ENCODE measurements at places on chromosomes 4 and X.

DNA sequence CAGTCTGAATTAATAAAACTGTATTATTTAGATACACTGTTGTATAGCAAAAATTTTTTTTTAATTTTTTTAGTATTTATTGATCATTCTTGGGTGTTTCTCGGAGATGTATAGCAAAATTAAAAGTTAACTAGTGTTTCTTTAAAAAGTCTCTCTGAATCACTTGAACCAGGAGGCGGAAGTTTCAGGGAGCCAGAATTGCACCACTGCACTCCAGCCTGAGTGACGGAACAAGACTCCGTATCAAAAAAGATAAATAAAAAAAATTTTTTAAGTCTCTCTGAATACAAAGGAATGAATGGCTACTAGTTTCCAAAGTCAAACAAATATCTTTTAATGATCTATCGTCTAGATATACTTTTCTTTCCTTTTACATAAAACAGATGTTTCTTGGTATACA lies 64.4 kb downstream of the ELF2 start:
- DNase-seq, result no peak

- DNase-seq, result no peak
These were observed 136.1 kb downstream of the C4orf33 start for GRCh38 chr4:129231945-129232588.

DNA sequence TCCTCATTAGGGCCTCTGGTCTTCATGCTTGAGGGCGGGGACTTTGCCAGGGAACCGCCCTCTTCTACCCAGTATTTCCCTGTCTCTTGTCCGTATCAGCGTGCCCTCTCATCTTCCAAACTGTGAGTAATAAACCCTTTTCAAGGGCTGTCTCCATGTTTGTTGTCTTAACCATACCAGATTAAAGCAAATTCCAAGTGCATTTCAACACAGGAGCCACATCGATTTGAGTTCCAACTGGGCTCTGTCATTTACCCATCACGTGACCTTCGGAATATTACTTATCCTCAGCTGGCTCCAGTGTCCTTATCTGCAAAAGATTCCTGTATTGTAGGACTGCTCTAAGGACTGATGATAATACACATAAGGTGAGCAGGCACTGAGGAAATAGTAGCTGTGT lies 6.4 kb upstream of the PHEX start:
- no peak for DNase-seq

GRCh38 chr4:181950372-181951127 lies 292.7 kb upstream of the TENM3 start:
- DNase-seq, result no peak

GRCh38 chrX:129754056-129755024 lies 15.6 kb downstream of the XPNPEP2 start:
- DNase-seq, result no peak

- no peak for DNase-seq
These were observed 14.5 kb upstream of the LDB2 start for GRCh38 chr4:16912896-16913295.

GRCh38 chr4:176611951-176612350 lies 180.8 kb downstream of the VEGFC start:
- no peak for DNase-seq

- no peak for DNase-seq
These were observed 106.3 kb upstream of the TNIP3 start for GRCh38 chr4:121270389-121270788.

GRCh38 chr4:52329894-52330293 lies 278.8 kb downstream of the SPATA18 start:
- DNase-seq, result no peak

DNA sequence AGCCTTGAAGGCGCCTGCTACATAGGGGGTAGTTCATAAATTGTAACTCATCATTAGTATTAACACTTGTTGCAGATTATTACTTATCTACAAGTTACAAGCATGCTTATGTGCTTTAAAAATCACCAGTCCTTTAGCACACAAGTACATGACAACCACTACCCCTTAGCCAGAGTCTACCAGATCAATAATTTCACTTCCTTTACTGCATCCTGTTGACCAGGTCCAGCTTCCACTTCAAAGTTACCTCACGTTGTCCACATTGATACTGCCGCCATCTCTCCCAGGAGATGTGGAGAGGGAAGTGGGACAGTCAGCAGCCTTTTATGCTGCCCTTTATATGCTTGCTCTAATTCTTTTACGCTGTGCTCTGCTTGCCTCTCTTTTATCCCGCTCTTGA lies 231.3 kb upstream of the CXXC4 start:
- DNase-seq, result no peak

- DNase-seq, result no peak
These were observed 130.9 kb upstream of the GABRG1 start for GRCh38 chr4:46254788-46255187.

GRCh38 chrX:115332832-115333231 lies 43.3 kb downstream of the LUZP4 start:
- DNase-seq, result no peak

DNA sequence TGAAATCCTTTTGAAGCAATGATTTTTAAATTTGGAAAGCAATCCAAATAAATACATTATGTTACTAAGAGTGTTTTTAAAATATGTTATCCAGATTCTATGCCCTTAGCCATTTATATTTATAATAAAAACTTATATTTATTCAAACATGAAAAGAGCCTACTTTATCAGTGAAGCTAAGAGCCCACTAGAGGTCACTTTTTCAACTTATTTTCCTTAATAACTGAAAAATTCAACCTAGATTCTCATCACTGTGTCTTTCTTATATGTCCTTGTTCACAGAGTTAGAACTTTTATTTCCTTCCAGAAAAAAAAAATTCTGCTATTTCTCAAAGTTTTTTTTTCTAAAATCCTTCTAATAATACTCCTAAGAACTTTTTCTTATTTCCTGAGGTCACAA lies 23.9 kb downstream of the PRDM8 start:
- no peak for DNase-seq

DNA sequence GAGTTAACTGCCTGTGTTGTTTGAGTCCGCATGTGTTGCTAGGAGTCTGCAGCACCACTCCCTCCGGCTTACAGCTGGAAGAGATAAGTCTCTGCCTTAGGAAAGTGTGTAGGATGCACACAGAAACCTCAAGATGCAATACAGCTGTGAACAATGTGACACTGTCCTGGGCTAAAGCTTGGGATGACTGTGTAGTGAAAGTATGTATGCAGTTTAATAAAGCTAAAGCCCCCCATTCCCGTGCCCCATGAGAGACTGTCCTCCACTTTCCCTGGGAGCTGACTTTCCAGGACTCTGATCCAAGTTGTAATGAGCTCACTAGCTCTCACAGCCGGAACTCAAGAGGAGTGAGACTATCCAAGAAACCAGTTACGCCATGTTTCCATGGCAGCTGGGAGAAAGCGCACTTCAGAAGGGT lies 156.6 kb upstream of the FTHL17 start:
- no peak for DNase-seq

DNA sequence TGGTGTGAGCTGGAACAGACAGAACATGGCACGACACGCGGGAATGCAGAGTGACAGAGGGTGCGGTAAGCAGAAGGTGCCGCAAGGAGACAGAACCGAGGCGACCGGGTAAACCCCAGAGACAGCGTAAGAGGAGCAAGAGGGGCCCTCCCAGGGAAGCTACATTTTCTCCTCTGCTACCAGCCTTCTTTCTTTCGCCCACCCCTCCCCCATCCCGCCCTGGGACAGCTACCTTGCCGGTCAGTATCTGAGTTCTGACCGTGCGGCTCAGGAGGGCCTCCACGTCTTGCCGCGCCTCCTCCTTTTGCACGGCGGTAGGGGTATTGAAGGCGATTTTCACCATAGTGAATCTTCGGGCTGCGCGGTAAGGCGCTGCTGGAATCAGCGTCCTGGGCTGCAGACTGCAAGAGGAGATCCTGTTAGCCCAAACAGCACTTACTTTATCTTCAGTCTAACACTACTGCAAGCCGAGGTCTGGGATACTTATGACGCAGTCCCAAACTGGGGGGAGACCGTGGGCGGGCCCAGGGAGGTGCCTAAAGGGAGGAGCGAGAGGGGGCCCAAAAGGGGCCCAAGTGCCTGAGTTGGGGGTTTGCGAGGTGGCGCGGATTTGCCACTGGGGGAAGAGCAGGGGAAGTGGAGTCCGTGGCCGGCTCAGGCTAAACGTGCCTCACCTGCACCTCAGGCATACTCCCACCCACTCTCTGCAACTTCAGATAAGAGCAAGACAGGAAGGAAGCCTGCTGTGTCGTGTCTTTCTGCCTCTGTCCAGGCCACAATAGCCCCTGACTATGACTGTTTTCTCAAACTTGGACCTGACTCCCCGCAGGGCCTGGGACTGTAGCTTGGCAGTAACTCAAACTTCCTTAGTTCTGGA lies at the start of gene ITM2A:
Gene ITM2A, minus strand, starts transcription at position 462 of the 877 bp plus-strand sequence. Its CDS starts 119 bp downstream, at position 343.
- peak; percentile 75 for DNase-seq

DNA sequence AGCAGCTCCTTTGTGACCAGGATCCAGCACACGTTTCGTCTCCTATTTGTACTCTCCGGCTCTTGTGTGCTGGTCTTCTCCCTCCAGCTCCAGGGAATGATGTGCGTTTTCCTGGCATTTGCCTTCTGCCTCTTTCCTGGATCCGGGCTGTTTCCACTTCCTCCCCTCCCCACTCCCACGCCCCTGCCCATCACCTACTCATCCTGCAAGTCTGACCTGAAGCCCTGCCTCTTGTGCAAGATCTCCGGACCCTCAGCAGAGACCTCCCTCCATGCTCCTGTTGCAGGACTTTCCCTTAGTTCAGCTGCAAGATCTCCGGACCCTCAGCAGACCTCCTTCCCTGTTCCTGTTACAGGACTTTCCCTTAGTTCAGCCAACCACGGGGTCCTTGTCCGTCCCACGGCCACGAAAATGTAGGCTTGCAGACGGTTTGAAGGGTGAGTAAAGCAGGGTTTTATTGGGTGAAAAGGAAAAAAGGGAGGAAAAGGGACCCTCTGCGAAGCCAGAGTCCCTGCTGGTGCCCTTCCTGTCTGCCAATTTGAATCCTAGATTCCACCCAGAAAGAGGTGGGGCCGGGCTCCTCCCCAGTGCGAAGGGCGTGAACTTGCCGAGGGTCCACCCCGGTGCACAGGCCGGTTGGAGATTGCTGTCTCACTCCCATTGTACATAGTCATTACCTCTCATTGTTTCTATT lies 74.4 kb upstream of the IRF2 start:
- DNase-seq, result no peak

DNA sequence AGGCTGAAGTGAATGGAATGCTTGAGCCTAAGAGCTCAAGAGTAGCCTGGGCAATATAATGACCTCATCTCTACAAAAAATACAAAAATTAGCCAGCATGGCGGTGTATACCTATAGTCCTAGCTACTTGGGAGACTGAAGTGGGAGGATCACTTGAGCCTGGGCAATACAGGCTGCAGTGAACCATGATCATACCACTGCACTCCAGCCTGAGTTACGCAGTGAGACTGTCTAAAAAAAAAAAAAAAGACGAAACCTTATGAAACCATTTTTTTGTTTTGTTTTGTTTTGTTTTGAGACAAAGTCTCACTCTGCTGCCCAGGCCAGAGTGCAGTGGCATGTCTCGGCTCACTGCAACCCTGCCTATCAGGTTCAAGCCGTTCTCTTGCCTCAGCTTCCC lies 36.9 kb downstream of the TLR10 start:
- DNase-seq, result no peak

DNA sequence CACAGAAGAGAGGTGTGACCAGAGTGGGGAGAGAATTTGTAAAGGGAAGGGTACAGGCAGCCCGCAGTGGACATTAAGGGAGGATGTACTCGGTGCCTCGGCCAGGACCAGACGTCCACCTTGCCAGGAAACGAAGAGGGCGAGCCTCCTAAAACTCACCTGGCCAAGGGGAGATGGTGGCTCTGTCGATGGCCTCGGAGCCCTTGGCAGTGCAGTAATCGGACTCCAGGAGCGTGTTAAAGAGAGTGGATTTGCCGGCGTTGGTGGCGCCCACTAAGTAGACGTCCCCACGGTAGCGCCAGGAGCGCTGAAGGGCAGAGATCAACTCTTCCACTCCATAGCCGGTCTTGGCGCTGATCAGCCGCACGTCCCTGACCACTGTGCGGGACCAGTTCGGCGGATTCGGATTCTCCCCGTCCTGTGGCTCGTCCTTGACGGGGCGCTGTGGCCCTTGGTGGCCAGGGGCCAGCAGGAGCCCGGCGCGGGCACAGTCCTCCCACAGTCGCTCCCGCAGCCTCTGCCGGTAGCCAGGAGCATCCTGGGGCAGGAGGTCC lies 1.0 kb downstream of the NOA1 start:
- DNase-seq, result no peak

DNA sequence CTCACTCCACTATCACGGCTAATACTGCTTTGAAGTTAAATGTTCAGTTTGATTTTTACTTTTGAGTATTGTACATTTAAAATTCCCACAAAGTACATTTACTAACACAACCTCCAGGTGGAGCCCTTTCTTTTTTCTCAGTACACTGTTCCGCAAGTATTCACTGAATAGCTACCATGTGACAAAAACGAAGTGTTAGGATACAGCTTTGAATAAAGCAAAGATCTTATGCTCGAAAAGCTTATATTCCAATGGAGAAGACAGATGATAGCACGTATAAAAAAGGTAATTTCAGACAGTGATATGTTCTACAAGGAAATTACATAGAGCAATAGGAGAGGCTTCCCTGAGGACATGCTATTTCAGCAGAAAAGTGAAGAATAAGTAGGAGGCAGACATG lies 60.7 kb upstream of the ABCG2 start:
- no peak for DNase-seq

DNA sequence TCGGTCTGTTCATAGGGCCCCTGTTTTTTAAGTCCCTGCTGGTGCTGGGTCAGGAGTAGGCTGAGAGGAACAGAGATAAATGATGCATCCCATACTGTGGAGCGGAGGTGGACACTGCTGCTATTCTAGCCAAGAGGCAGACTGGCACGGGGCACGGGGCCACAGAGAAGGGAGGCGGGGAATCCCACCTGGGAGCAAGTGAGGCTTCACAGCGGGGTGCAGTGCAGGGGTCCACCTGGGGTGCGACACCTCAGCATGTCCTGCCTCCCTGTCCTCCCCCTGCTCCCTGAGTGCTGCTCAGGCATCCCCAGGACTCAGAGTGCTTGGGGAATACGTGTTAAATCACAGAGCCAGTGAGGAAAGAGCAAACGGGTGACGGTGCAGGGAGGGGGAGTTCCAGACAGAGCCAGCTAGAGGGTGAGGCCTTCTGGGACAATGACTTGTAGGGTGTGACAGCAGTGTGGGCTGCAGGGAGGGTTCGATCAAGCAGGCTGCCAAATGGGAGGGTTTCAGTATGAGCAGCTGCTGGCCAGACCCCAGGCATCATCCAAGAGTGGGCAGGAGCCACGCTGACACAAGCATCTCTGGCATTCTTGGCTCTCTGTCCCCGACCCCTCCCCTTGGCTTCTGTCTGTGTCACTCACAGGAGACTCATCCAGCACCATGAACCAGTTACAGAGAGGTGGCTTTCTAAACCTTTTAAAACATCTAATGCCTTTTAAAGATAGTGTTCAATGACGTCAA lies 13.7 kb upstream of the HTRA3 start:
- no peak for DNase-seq

GRCh38 chrX:96098471-96098870 lies 586.2 kb upstream of the DIAPH2 start:
- DNase-seq, result no peak

DNA sequence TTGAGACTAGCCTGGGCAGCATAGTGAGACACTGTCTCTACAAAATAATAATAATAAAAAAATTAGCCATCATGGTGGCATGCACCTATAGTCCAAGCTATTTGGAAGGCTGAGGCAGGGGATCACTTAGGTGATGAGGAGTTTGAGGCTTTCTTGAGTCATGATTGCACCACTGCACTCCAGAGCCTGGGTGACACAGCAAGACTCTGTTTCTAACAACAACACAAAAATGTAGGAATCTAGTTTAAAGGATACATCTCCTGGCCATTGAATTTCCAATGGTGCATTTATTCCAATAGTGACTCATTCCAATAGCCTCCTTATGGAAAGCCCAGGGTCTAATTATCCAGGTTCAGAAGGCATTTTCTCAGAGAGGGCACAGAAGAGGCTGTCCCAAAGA lies 21.9 kb upstream of the HERC6 start:
- no peak for DNase-seq

- peak; percentile 95 for DNase-seq
These were observed at the start of gene PLRG1 for GRCh38 chr4:154549894-154550790. TSS of gene PLRG1 (minus strand) at chr4:154550400. CDS start at chr4:154550308, 92 bp downstream.

Data from CD4-positive, alpha-beta T cell treated with Interferon gamma for 1 hour (primary cell).